ENCODE measurements at places on chromosomes 16 and 17.
A peak's percentile ranks its signal among the peaks of the same experiment; 100 is the strongest.

- DNase-seq, result no peak
These were observed 36.6 kb downstream of the GINS3 start for GRCh38 chr16:58428621-58429542.

- DNase-seq, result no peak
These were observed 32.3 kb downstream of the PECAM1 start for GRCh38 chr17:64358261-64358788.

DNA sequence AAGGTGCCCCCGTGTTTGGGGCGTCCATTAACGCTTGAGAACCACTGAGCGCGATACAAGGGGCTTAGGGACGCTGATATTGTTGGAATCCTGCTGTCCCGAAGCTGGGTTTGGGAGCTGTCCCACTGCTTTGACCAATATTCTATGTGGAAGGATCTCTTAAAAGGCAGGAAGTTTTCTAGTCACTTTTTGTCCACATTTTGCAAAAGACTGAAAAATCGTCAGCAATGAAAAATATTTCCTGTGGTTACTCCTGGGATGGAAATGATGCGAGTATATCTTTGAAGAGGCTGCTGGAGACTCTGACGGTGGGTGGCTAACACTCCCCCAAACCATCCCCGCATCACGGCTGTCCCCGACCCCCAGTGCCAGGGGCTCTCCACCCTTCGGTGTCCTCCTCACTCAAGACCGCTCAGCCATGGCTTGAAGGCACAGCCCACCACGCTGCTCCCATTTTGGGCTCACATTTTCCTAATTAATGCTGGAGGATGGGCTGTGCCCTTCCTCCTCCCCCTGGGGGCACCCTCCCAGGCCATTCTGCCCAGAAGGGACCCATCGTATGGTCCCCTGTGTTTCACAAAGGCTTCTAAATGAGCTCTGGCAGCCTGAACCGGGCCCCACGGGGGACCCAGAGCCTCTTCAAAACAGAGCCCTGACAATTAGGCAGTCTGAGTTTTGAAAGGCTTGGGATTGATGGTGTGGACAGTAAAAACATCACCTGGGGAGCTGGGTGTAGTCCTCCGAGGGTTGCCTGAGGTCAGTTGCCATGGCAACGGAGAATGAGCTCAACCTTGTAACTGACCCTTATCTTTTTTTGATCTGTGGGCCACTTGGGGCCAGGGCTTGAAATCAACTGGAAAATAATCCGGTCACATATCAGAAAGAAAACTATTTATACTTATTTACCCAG, 158.6 kb downstream of the C16orf78 start:
- no peak for DNase-seq

- no peak for DNase-seq
These were observed 42.2 kb upstream of the ALOX12 start for GRCh38 chr17:6953689-6954088.

- no peak for DNase-seq
These were observed 10.3 kb upstream of the IL4R start for GRCh38 chr16:27303256-27304100.

DNA sequence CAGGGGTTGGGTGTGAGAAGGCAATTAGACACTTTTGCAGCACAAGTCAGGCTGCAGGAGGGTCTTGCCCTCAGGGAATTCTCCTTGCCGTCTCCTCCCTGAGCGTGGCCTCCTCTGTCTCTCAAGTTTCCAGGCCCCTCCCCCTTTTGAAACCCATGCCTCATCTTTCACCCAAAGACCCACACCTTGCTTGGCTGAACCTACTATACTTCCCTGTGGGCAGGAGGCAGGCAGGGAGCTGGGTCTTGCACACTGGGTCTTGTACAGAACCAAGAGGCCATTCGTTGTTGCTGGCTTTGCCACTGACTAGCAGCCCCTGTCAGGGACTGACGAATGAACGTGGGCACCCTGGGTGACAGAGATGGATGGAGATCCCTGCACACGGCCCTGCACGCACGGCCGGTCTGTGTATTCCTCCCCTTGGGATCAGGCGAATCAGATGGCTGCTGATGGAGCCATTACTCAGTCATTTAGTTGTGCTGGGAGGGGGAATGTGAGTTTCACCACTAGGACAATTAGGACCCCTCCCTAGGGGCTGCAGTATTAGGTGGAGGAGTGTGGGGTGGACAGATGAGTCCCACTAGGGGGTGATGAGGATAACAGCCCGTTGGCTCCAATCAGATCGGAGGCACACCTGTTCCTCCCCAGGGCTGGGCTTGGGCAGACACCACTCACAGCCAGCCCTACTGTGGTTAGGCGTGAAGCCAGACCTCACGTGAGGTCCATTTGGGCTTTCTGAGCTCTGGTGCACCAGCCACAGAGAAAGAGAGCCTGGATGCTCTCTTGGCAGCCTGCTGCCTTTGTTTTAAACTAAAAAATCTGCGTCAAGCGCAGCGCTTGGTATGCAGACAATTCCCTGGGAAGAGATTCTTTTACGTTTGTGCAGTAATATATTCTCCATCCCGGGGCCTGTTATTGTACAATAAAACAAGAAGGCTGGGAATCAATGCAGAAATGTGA, 167.7 kb upstream of the WSCD1 start:
- DNase-seq, result no peak

DNA sequence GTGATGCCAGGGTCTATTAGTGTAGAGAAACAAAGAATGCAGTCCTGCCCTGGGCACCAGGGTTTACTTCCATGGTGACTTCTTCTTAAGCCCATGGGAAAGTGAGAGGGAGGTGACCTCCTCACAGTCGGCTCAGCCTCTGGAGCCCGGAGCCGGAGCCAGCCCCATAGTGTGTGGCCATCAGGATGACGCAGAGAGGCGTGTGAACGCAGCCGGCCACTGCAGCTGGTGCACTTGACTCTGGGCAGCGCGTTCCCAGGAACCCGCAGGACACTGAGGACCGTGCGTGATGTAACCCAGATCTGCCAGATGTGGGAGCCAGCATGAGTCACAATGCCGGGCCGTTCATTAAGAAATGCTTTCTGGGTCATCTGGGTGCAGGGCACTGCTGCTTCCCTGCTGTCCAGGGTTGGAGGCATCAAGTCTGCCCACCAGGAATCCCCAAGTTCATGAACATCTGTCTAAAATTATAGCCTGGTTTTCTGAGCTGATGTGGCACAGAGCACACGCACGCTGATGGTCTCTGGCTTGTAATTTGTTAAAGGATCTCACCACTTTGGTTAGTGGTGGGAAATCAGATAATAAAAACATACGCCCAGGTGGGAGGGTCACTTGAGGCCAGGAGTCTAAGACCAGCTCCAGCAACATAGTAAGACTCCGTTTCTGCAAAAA, 114.1 kb downstream of the PITPNC1 start:
- DNase-seq, result no peak

DNA sequence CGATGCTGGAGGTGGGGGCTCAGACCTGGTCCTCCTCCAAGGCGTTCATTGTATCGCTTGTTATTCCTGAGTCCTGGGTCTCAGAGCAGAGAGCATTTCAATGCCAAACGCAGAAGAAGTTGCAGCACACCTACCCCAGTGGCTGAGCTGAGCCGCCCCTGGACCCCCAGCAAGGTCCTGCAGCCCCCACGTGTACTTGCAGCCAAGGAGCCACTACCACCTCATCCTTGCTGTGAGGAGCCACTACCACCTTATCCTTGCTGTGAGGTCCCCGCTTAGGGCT, 13.5 kb downstream of the PLLP start:
- DNase-seq, result no peak

DNA sequence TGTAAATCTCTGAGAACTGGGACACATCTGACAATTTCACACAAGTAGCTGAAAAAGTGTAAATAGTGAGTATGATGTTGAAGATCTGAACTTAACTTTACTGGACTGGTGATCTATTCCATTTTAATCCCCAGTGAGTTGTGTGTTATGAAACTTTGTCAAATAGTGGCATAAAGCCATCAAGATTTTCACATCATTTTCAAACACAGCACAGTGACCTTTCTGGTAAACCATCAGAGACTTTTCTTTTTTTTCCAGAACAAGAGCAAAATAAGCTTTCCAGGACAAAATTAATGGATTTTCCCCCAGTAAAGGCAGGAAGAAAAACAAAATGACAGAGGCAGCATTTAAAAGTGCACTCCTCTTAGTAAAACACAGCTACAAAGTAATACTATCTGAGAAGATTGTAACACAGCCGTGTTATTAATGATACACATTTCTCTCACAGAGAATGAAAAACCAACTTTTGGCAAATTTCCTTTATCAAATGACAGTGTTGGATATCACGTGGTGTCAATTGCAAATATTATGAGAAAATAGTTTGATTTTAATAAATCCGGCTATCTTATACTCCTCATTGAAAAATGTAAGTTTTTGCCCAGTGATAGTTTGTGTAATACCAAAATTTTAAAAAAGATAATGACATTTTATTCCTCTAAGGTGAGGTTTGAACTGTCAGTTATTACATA, 16.8 kb upstream of the COL1A1 start:
- no peak for DNase-seq

GRCh38 chr16:89364606-89365005, 125.8 kb downstream of the ANKRD11 start:
- DNase-seq, result no peak

DNA sequence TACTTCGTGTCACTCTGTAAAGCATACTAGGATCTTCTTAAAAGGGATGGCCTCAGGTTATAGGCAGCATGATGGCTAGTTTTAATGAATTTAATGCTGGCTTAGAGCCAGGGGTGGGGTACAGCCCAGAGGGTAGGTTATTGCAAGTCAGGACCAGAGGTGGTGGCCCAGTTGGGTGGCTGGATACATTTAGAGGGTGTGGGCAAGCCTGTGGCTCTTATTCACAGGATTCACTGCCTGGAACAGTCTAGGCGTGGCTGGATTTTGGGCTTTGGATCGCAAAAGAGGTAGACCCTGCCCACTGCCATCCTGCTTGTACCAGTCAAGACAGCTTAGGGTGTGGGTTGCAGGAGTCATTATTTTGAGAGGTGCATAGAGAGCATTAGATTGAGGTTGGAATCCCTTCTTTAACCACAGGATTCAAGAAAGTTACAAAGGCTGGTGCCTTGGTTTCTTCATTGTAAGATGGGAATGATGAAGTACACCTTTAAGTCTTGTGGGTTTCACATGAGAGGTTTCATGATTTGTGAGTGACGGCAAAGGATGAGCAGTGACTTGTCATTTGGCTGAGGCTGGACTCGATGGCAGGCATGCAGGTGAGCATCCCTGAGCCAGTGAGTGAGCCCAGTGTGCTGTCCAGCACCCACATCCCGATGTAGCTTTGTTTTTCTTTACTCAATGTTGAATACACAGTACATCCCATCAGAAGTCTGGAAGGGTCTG, 85.2 kb downstream of the KSR1 start:
- no peak for DNase-seq

DNA sequence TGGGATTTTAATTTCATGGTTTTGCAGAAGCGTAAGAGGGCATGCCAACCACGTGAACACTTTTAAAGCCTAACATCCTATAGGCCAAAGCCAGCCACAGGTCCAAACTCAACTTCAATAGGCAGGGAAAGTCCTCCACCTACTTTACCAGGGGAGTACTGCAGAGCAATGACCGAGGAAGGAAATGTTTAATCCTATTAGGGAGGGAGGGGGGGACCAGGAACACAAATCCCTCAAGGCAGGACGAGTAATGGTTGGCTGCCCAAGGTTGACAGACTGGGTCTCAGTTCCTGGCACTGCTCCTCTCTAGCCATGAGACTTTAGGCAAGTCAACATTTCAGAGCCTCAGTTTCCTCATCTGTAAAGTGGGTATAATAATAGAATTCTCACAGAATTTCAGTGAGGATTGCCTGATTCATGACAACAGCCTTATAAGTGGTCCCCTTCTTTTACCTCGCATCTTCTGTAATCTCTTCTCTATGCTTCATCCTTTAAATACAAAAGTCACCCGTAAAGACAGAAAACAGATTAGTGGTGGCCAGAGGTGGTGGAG, 315.8 kb downstream of the HAPSTR1 start:
- DNase-seq, result no peak

GRCh38 chr17:72004011-72004427, 116.8 kb upstream of the SOX9 start:
- no peak for DNase-seq

DNA sequence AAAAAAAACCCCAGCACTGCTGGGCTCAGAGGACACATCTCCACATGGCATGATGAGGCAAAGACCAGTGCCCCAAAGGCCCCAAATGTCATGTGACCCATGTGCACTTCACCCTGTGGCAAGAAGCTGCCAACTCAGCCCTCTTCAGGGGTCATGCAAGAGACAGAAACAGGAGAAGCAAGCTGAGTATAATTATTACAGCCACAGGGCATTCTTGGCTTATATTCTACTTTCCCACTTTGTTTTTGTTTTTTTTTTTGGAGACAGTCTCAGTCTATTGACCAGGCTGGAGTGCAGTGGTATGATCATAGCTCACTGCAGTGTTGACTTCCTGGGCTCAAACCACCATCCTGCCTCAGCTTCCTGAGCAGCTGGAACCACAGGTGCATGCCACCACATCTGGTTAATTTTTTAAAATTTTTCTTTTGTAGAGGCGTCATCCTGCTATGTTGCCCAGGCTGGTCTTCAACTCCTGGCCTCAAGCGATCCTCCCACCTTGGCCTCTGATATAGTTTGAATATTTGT, 32.7 kb upstream of the LITAF start:
- DNase-seq, result peak; percentile 31

DNA sequence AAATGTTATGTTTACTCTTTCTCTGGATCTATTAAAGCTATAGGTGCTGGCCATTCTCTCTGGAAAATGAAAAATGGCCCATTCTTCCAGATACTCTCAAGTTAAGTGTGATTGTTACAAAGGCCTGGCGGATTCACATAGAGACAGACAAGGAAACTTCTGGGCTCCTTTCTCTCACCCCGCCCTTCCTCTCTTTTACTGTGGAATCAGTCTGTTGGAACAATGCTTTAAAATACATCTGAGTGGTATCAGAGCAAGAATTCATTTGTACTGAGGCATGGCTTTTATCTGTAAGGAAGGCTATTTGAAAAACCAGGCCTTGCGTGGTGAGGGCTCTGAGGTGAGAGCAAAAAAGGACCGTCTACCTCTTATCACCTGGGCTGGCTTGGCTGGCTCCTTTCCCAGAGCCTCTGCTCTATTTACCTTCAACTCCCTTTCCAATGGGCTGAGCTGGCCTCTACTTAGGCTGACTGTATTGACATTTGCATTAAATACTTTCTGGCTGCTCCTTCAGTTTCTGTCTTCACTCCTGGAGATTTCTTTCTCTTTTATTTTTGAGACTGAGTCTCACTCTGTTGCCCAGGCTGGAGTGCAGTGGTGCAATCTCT, 274.0 kb downstream of the PHKB start:
- no peak for DNase-seq

DNA sequence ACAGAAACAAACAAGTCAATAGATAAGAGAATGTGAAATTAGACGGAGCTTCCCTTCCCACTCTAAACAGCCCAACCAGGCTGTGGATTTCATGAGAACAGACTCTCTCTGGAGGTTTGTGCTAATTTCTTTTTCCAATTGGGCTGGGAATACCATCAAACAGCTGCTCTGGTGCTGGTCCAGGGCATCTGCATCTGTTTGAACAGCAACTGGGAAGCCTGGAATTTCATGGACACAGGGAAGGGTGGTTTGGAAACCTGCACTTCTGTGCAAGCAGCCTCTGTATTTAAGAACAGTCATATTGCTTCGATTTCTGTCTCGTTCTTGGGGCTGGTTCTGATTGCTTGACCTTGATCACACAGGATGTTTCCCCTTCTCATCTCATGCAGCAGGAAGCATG, 88.7 kb downstream of the FOXL1 start:
- no peak for DNase-seq
